Coronary artery (tissue), 2 donors: ENCODE measurements at places on chromosomes 7 and 10.

DNA sequence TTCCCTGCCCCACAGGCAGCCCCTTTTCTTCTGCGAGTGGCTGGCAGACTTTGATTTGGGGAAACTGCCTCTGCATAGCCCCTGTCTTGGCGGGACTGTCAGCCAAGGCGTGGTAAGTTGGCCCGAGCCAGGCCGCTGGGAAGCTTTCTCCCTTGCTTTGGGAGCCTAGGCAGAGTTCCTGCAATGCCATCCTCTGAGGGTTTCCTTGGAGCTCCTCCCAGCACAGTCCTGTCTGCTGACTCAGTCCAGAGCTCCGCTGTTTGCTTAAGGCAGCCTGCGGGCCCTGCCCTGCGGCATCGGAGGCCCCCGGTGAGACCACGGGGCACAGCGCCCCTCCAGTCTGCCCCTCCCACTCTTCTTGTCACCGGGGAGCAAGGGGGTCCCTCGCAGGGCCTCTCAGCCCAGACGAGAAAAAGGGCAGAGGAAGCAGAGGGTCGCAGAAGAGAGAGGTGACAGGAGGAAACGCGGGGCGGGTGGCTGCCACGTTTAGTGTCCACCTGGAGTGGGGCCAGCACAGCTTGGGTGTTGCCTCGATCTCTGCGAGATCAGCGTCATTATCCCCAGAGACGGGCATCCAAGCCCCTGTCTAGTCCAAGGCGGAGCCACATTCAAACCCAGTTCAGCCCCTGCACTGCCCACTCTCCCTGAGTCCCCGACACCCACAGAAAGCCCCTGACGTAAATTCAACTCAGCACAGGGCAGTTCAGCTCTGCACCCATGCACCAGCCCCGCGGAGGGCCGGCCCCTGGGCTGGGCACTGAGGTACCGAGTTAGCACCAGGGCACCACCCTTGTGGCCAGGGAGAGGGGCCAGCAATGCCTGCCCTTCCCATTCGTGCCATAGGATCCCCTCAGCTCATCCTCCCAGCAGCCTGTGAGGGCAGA, 59.0 kb upstream of the CHST15 start:
- DNase-seq: peak; percentile 85

GRCh38 chr10:77244286-77244685, 393.3 kb downstream of the KCNMA1 start:
- no peak for DNase-seq

DNA sequence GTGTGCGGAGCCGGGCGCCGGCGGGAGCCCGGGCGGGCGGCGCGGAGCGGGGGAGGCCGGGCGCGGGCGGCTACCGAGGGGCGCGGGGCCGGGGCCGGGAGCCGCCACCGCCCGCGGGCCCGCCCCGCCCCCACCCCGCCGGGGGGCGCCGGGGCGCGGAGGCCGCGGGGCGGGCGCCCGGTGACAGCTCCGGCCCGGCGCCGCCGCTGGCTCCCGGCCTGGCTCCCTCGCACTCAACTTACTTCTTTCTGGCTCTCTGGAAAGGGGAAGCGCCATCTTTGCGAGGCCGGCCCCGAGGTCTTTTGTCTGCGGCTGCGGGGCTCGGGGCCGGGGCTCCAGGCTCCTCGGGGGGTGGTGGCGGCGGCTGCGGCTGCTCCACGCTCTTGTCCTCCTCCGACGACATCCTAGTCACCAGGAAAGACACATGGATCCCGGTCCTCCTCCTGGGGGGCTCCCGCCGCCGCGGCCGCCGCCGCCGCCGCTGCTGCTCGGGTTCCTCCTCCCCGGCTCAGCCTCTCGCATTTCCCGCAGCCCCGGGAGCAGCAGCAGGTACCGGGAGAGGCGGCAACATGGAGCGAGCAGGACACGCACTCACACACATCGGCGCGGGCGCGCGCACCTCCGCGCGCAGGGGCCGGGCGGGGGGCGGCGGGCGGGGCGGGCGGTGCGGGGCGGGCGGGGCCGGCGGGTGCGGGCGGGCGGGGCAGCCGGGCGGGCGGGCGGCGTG, at the start of gene KMT2C:
Gene KMT2C (minus strand): TSS at position 620 of the 727 bp plus-strand sequence. CDS start 217 bp downstream, at position 403.
- no peak for DNase-seq

GRCh38 chr10:30803892-30804322, 174.4 kb upstream of the LYZL2 start:
- peak; percentile 82 for DNase-seq

DNA sequence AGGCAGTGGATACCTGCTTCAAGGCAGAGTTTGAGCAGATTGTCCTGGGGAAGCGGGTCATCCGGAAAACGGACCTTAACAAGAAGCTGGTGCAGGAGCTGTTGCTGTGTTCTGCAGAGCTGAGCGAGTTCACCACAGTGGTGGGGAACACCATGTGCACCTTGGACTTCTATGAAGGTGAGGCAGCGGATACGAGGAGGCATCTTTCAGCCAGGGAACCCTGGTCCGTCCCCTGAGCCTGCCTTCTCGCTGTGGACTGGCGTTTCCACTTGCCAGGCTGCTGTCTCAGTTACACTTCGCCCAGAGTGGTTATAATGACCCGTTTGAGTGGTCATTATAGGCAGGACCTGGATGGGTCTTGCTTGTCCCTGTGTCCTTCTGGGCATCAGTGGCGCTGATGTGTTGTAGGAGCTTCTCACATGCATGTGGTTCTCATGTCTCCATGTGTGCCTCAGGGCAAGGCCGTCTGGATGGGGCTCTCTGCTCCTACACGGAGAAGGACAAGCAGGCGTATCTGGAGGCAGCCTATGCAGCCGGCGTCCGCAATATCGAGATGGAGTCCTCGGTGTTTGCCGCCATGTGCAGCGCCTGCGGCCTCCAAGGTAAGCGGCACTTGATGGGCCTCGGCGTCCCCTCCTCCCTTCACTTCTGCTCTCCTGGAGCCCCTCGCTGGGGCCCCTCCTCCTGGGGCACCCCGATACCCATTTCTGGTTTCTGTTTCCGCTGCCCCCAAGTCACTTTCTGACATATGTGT, 18.0 kb downstream of the UPP1 start:
- DNase-seq: no peak
